CD4-positive, CD25-positive, alpha-beta regulatory T cell (primary cell): ENCODE measurements at places on chromosomes 3 and 15.

DNA sequence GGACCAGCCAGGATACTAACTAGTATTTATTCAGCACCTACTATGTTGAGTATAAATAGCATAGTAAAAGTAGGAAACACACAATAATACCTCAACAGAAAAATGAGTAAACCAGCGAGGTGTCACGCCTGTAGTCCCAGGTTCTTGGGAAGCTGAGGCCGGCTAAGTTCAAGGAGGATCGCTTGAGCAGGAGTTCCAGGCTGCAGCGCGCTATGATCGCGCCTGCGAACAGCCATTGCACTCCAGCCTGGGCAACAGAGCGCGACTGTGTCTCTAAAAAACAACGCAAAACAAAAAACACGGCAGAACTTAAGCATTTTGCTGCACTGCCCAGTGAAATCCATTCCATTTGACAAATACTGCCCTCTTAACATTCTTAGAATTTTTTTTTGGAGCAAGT lies 1.3 kb upstream of the DENND6A start:
- DNase-seq: no peak

DNA sequence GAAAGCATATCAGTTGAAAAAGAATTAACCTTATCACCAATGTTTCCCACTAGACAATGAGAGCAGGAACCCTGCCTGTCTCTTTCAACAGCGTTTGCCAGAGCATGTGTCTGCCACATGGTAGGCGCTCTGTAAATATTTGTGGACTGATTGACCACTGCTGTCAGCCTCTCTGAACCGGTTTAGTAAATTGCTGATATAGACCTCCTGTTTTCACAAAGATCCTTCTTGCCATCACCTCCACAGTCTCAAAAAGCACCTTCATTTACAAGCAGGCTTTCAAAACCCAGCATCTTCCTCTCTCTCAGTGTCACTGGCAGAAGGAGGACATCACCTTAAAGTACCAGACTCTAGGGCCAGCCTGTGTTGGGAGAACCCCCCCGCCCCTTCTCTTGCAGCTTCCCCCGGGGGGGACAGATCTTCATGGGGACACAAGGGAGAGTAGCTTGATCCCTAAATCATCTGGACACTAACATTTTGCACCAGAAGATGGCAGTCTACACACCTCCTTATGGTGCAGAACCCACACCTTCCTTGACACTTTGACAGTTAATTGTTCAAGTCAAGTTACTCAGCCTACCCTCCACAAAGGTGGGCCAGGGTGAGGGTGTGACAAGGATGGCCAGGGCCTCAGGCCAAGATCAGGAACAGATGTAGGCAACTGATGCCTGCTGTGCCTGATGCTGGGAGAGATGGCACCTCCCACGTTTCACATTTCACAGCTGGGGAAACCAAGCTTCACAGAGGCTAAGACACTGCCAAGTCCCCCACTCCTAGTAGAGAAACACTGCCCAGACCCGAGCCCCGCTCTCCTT lies 37.8 kb upstream of the USP3 start:
- DNase-seq: peak; percentile 36

DNA sequence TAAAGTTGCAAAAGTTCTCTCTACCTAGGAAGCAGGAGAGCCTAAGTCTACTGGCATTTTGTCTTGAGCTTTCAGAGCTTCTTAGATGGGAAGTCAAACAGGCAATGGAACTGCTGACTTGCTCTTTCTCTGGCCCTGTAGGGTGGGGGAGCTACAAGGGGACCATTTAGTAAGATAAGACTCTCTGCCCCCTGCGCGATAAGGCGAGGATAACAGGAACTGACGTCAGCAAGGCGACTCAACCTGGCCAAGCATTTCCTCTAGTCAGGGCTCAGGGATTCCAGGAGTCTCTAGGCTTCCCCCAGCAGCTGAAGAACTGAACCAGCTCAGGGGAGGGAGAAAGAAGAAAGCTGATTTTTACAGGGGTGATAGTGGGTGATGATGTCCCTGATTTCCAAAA lies 5.8 kb downstream of the RARB start:
- DNase-seq: no peak

DNA sequence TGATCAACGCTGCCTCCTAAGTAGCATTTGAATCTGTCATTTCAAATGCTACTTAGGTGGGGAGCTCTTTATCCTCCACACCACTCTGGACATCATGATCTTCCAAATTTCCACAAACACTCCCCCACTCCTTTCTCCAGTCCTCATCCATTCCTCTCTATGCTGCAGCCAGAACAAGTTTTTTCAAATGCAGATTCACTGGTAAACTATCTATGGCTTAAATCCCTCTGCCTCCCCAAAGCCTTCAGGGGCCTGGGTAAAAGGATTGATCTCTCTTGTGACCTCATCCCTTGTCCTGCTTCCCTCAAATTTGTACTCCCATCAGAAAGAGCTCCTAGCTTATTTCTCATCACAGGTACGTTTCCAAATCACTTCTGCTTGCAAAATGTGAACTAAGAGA lies 1.3 kb upstream of the AEN start:
- no peak for DNase-seq

DNA sequence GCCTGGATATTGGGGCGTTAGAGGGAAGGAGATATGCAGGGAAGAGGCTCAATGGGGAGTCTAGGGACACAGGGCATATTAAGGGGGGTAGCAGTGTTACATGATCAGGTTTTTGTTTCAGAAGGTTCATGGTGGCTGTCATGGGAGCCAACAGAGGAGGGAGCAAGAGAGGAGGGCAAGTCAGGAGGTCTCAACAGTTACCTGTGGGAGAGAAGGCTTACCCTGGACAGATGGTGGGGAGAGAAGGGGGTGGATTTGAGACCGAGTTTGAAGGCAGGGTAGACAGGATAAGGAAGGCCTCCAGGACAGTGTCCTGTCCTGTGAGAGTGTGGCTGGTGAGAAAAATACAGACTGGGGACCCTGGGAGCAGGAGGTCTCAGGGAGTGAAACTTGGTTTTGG lies 3.8 kb upstream of the WNT7A start:
- DNase-seq: no peak

GRCh38 chr3:128521715-128522114 lies 28.7 kb upstream of the GATA2 start:
- no peak for DNase-seq

DNA sequence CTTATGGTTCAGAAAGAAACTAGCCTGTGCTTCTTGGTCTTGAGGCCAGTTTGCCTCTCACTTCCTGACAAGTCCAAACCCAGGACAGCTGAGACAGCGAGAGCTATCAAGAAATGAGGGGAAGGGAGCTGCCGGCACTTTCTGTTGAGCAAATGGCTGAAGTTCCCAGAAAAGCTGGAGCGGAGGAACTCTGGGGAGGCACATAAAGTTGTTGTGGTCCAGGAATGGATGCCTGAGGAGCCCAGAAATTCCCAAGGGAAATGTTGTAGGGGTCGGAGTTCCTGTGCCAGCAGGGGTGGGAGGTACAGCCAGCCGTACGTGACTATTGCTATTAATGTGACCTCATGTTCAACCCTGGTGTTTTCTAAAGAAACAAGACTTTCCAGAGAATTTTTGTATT lies 98.8 kb upstream of the TNFAIP8L3 start:
- no peak for DNase-seq

DNA sequence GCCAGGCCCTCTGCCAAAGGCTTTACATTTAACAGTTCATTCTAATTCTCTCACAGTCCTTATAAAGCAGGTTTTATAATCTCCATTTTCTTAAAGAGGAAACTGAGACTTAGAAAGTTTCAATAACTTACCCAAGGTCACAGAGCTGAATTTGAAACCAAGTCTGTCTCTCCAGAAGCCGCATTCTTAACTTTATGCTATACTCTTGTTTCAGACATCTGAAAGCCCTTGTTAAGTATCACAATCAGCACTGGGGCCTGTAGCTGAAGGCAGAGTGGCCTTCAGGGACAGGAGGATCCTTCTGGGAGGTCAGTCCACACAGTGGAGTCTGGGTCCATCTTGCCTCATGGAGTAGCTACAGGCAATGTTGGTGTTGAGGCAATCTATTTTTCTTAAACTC lies 27.9 kb downstream of the LRRN1 start:
- no peak for DNase-seq

GRCh38 chr3:134371542-134372324 lies 2.5 kb downstream of the AMOTL2 start:
- no peak for DNase-seq

GRCh38 chr3:114223143-114223542 lies 14.2 kb downstream of the ZNF80 start:
- DNase-seq: peak; percentile 64

GRCh38 chr15:63044077-63044644 lies 1.6 kb downstream of the TPM1 start:
- DNase-seq: no peak
